ENCODE measurements at places on chromosomes 3 and 15.

DNA sequence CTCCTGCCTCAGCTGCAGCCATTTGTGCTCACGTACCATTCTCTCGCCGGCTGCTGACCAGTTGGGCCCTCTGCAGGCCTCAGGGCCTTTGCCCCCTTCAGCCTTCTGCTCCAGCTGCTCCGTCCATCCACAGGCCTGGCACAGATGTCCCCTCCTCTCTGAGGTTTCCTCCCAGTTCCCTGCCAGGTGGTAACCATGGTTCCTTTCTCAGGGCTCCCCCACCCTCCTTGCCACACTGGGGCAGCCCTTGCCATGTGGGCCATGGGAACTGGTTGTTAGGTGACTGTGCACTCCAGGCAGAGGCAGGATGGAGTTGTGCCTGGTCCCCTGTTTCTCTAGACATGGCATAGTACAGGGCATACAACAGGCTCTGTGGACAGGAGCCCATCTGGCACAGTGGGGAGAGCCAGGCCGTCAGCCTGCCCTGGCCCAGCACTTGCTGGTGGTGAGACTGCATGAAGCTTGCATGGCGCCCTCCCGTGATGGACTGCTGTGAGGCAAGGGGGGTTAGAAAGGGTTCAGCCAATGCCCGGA lies 148.9 kb downstream of the DNAJB8 start:
- DNase-seq, result no peak

- no peak for DNase-seq
Observed at GRCh38 chr3:87045473-87045872, 54.5 kb upstream of the VGLL3 start.

DNA sequence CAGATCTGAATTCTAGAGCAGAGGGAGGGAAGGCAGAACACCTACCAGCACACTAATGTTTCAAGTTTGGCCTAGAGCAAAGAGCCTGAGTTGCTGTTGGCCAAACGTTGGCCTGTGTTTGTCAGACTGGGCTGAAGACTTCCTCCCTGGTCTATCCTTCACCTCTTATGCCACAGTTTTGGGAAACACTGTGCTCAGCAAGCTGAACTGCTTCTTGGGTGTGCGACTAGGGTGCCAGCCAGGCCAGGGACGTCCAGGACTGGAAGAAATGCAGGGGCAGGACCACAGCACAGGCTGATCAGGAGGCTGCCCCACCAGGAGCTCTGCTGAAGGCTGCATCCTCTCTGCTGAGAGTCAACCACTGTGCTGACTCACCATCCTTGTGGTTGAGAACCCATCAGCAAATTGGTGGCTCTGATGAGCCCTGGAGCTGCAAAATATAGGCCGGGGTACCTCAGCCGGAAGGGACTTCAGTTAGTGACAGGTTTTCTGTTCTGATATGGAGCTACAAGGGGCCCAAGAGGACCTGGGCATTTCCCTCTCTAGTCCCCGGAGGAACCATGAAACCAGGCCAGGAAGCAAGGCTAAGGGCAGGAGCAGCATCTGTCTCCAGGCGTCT lies 131.6 kb upstream of the RASGRP1 start:
- no peak for DNase-seq

- DNase-seq, result no peak
Observed at GRCh38 chr15:67253549-67254237, 768 bp downstream of the AAGAB start.

GRCh38 chr3:43525386-43525785 lies 96.4 kb downstream of the ANO10 start:
- no peak for DNase-seq

GRCh38 chr15:47139965-47140364 lies 577.3 kb upstream of the SEMA6D start:
- no peak for DNase-seq

GRCh38 chr3:174101244-174101643 lies 703.7 kb downstream of the NLGN1 start:
- no peak for DNase-seq

- no peak for DNase-seq
Observed at GRCh38 chr3:21573291-21573690, 177.7 kb downstream of the ZNF385D start.

- peak; percentile 17 for DNase-seq
Observed at GRCh38 chr15:71780115-71780976, 30.0 kb upstream of the NR2E3 start.

GRCh38 chr3:157953565-157953964 lies 152.7 kb downstream of the SHOX2 start:
- no peak for DNase-seq

GRCh38 chr3:161894657-161895056 lies 398.0 kb downstream of the OTOL1 start:
- no peak for DNase-seq

- no peak for DNase-seq
Observed at GRCh38 chr3:15495461-15496340, 25.8 kb downstream of the COLQ start.

DNA sequence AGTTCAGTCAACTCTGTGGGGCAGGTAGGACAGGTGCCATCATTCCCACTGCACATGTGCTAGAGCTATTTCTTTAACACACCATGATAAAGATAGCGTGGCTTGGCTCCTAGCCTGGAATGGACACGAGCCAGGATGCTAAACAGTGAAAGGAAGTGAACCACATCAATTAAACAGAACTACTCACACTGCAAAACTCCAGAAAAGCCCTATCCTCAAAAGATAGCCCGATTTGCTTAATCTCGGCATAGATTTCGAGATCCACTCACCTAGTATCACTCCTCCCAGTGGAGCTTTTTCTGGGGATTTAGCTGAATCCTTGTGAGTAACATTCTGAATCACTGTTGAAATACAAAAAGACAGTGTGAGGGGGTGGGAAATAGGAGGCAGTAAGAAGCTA lies 118.0 kb downstream of the ABI3BP start:
- peak; percentile 69 for DNase-seq

GRCh38 chr3:97981886-97982285 lies 9.7 kb upstream of the RIOX2 start:
- no peak for DNase-seq

DNA sequence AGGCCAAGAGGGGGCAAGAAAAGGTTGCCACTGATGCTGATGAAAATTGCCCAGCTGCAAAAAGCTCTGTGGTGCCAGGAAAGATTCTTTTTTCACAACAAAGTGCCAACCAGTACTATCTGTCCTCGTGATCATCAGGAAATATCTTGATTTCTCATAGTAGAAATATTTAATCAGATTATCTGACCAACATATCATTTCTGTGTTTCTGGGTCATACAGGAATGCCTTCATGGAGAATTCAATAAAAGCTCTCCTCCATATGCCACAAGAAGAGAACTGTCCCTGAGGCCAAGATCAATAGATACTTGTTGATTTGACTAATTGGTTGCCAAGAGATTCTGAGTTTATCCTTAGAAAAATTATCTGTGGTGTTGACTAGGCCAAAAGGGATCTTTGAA lies 63.5 kb downstream of the FSIP1 start:
- no peak for DNase-seq

GRCh38 chr3:193418576-193419373 lies 40.2 kb upstream of the ATP13A5 start:
- DNase-seq, result no peak

DNA sequence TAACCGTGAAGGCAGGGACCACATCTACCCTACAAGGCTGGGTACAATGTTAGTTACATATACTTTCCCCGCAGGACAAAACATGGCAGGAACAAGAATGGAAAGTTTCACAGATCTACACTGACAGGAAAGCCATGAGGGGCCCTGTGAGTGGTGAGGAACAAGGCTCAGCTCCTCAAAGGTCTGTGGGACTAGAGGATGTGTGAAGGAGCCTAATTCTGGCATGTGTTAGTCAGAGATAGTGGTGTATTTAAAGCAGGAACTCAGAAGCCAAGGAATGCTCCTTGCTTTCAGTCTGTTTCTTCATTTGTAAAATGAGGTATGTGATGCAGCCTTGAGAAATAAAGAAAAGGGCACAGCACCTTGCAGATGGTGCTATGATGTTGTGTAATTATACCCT lies 25.1 kb downstream of the ETV5 start:
- no peak for DNase-seq

DNA sequence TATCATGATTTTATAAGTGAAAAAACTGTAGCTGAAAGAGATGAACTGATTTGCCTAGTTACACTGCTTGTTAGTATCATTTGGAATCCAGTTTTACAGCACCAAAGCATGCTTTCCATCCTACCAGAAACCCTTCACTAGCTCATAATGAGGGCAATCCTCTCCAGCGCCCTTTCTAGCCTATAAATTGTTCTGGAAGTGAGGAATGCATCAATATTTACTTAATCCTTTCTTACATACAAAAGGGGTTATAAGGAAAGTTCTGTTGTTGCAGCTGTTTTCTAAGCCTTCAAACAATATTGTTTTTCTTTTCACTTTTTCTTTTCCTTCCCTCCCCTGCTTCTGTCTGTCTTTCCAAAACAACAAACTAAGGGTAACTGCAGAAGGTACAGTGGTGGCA lies 11.0 kb upstream of the PCCB start:
- DNase-seq, result peak; percentile 13

DNA sequence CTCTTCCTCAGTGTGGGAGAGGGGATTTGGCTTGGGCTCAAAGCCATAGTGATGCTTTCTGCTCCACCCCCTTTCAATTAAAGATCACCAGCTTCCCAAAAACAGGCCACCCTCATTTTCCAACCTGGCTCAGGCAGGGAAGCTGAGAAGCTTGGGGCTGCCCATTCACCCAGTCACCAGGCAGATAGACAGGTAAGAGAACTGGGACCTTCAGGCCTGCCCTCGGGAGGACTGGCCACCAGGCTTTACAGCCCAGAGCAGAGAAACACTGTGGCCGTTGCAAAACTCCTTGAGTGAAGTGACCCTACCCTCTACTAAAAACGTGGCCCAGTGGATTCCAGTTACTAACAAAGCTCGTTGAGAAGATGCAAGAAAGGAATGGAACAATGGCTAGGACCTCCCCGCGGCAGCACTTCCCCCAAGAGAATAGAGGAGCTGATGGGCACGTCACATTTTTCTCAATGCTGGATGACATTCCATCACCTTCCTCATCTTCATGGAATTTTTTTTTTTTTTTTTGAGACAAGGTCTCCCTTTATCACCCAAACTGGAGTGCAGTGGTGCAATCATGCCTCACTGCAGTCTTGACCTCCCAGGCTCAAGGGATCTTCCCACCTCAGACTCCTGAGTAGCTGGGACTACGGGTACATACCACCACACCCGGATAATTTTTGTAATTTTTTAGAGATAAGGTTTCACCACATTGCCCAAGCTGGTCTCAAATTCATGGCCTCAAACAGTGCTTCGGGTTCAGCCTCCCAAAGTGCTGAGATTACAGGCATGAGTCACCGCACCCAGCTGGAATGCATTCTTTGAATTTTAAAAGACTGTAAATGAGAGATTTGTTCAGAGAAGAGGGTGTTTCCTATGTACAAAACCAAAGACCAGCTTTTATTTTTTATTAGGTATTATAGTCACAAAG lies 37.9 kb downstream of the LIPC start:
- DNase-seq, result no peak

- DNase-seq, result no peak
Observed at GRCh38 chr3:147046916-147047315, 359.4 kb downstream of the ZIC4 start.

DNA sequence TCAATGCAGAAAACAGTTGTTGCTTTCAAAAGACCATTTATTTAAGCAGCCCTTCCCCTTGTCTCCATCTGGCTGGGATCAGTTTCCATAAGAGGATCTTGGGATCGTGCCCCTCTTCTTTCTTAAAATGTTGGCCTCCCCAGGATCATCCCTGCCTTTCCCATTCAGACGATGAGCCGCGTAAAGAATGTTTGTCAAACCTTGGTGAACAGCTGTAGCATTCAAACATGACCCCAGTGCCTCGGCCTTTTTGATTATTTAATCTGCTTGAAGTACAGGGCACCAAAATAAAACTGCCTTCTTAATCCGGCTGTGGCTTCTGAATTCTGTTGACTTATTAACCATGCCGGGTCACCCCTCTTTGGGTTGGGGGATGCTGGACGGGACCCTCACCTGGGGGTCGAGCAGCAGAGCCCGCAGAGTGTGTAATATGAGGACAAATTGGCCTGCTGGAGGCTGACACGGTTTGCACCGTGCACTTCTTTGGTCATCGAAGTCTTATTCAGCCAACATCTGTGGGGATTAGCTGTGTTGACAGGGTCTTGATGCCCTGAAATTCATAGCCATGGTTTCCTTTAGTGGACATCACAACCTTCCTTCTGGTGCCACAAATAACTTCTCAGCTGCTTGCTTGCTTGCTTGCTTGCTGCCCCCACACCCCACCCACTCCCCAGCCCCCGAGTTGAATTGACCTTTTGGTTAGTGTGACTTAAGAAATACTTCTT lies at the start of gene LRTM1:
TSS of gene LRTM1 (minus strand) at position 14 of the 725 bp plus-strand sequence. CDS start 148 bp downstream, outside the sequence.
- no peak for DNase-seq

GRCh38 chr3:73427048-73427706 lies 197.6 kb downstream of the PDZRN3 start:
- no peak for DNase-seq

DNA sequence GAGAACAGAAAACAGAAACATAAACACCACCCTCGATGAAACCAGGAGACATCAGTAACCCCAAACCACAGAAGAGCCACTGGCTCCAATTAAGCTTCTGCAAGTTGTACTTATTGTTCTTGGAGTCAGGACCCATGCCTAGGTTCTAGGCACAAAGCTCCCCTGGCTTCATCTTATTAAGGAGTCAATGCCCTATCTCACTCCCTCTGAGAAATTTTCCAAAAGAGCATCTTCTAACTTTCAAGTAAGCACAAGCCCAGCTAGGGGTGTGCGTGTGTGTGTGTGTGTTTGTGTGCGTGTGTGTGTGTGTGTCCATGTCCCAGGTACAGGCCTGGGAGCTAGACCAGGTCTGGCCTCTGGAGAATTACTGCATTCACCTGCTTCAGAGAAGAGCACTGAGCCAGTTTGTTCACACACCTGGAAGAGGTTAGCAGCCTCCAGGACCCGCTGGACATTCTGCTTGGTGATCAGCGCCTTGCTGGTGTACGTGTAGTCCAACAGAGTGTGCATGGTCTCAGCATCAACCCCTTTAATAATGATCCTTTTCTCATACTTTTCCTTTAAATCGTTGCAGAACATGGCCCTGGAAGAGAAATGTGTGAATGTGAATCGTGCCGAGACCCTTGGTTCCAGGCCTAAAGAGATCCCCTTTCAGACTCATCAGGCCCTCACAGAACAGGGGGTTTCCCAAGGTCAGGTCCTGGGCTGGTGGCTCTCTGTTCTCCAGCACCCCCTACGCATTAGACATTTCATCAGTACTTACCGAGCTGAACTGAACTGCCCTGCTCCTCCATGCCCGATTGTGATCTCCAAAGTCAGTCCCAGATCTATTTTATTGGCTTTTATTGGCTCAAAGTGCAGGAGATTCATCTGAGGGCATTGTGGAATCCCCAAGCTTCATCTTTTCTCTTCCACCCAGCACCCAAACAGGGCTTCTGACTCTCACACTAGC lies 27.8 kb downstream of the KLHL6 start:
- no peak for DNase-seq

DNA sequence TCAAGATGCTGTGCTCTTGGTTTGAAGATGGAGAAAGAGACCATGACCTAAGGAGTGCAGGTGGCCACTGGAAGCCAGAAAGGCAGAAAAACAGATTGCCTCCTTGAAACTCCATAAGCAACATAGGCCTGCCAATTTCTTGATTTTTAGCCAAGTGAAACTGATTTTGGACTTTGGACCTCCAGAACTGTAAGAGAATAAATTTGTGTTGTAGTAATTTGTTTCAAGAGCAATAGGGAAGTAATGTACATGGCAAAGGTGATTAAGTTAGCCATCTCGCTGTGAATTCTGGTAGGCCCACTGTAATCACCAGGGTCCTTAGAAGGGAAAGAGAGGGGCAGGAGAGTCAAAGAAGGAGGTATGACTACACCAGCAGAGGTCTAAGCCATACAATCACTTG lies 238.8 kb downstream of the CNTN3 start:
- no peak for DNase-seq
